H4 (cell line): ENCODE measurements at places on chromosomes 1 and 21. TPM values are rescaled to one million over a fixed set of nuclear protein-coding genes. Genes with fewer than 3 reads are reported as not detected.
A peak's percentile ranks its signal among the peaks of the same experiment; 100 is the strongest.

Gene IQCC
- 2.6 and 4.3 TPM in 2 replicates for total RNA-seq

DNA sequence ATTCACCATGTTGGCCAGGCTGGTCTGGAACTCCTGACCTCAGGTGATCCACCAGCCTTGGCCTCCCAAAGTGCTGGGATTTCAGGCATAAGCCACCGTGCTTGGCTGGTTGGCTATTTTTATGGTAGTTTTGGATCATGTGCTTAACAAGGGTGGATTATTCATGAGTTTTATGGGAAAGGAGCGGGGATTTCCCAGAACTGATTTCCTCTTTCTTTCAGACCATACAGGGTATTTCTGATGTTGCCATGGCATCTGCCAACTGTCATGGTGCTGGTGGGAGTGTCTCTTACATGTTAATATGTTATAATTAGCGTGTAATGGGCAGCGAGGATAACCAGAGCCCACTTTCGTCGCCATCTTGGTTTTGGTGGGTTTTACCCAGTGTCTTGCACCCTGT, 3.2 kb downstream of the TRPM2 start:
- DNase-seq, result no peak

- no peak for DNase-seq
Measured at GRCh38 chr1:174692313-174692712, 244.5 kb downstream of the GPR52 start.

DNA sequence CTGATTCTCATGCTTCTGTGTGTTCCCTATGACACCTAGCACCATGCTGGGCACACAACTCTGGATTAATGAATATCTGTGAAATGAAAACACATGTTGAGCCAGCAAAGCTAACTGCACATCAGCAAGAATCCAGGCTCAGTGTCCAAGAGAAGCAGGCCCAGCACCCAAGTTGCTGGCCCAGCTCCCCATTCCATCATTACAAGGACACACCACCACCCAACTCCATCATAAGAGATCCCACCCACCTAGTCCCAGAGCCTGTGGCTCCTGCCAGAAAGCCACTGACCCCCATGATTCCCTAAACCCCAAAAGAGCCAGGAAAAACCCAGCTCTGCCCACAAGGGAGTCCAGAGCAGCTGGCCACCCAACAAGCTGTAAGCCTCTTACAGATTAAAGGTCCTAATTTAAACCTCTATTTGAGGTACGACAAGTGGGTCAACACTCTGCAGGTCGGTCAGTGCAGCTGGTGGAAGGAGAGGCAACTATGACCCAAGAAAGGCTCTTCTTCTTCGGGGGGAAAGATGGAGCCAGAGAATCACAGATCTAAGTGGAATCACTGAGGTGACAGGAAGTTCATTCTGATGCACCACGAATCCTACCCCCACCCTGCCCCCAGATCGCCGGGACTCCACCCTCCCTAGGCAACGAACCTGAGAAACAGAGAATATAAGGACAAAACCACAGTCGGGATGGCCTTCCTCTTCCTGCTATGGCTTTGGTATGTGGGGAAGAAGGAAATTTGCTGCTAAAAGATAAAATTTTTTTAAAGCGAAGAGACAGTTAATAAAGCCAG, 58.2 kb downstream of the CD34 start:
- DNase-seq, result no peak

Gene PGBD5
- 0.74 and 1.5 TPM in 2 replicates for total RNA-seq

- DNase-seq, result no peak
Measured at GRCh38 chr1:9401080-9401453, 108.4 kb downstream of the SPSB1 start.

Gene OR14K1
- total RNA-seq, result not detected in 2 replicates

Gene GBP5
- total RNA-seq, result 0.25 TPM in 1 of 2 replicates, not detected in the other

Gene ESPN
- not detected in 2 replicates for total RNA-seq

DNA sequence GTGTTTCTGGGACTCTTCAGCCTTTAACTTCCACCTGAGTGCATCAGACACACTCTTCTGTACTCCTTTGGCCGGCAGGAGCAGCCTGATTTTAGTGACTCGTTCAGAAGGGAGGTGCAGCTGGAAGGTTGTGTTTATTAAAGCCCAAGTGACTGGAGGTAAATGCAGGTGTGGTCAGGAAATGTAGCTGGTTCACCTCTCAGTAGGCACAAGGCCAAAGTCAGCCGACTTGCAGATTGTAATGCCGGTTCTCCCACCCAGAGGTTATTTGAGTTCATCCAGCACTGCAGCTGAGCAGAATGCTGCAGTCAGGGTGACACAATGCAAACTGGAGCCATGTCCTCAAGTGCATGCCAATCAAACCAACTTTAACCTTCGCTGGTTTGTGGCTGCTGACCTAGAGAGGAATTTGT, 91.5 kb downstream of the SPATA46 start:
- peak; percentile 23 for DNase-seq

Gene PODN
- total RNA-seq, result 0.10 TPM in 1 of 2 replicates, not detected in the other

Gene RAD54L
- 13.9 and 14.4 TPM in 2 replicates for total RNA-seq

DNA sequence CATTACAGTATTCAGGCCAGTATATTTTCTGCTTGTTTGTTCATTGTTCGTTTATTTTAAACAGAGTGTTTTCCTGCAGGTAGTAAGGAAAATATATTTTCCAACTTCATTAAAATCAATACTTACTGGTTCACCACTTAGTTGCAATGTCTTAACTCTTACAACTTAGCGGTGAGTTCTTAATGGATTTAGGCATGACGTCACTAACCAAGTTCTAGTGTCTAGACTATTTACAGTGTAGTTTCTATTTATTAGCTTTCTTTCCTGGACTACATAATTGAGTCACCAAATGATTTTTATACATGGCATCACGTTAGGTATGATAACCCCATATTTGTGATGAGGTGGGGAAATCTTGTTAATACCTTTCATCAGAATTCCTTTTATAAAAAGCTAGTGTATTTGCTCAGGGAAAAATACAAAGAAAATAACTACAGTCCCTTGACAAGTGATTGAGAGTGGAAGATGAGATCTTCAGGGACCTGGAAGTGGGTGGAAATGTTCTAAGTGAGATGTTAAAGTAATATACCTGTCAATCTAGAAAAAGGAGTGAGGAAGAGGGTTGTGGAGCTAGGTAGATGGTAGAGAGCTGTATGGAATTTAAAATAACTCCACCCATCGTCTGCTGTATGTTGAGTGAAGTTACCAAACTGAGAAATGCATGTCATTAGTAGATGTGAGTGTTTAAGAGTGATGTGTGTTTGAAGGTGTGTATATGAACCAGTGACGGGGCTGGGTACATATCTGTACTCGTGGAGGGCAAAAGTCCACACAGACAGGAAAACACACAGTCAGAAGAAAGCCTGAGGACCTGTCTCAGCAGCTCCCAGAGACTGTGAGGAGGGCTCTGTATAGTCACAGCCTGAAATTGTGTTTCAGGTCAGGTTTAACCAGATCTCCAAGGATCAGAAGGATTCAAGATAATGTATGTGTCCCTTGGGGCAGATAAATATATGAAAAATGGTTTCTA, 197.6 kb upstream of the ADAMTS5 start:
- DNase-seq, result no peak

Gene FGR
- not detected in 2 replicates for total RNA-seq

DNA sequence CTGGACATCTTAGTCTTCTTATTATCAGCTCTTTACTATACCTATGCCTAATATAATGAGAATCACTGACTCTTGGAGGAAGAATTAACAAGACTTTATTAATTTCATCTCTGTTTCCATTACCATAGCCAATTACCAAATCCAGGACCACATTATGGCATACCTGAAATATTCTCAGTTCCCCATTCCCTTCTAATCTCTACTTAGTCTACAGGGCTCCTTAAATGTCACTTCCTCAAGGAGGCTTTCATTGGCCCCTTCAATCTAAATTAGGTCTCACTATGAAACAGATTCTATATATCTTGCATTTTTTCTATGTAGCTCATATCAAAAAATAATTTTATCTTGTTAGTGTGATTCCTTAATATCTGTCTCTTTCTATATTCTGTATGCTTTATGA, 371.2 kb downstream of the PTBP2 start:
- no peak for DNase-seq

DNA sequence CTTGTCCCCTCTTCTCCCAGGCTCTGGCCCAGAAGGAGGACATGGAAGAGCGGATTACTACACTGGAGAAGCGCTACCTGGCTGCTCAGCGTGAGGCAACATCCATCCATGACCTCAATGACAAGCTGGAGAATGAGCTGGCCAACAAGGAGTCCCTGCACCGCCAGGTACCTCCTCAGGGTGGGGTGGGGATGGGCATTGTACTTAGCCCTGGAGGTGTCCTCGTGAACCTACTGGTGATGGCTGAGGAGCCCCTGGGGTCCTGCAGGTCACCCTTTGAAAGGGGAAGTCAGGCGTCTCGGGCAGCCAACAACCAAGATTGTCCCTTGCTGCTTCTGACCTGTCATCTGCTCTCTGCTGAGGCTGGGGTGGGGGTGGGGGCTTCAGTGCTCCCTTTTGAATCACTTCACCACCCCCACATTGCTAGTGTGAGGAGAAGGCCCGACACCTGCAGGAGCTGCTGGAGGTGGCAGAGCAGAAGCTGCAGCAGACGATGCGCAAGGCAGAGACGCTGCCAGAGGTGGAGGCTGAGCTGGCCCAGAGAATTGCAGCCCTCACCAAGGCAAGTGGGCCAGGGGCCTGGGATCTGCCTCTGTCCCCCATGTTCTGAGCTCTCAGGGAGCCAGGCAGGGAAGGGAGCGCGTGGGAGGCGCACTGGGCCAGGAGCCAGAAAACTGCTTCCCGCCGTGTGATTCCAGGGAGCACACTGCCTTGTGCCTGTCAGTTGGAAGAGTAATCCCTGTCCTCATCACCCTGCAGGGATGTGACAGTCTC, 19.7 kb downstream of the PPFIA4 start:
- DNase-seq, result no peak

DNA sequence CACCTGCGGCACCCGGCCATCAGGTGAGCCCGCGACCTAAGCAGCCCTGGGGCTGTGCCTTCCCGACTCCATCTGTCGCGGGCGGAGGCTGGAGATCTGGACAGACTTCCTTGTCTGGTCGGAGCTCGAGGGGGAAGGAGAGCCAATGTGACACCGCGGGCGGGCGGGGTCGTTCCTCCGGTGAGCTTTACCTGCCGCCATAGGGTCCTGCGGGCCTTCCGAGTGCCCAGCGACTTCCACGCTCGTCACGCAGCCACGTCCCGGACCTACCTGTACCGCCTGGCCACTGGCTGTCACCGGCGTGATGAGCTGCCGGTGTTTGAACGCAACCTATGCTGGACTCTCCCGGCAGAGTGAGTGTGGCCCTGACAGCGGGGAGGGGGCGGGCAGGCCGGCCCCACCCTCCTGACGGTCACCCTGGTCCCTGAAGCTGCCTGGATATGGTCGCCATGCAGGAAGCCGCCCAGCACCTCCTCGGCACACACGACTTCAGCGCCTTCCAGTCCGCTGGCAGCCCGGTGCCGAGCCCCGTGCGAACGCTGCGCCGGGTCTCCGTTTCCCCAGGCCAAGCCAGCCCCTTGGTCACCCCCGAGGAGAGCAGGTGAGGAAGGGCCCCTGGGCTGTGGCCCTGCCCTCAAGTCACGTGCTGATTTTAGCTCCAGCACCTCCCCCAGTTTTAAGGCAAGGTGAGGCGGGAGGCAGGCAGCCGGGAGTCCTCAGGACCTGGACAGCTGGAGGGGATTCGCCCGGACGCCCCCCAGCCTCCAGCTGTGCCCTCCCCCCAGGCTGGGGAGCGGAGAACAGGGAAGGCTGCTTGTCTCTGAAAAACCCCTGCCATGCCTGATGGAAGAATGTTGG, 1.1 kb downstream of the PUSL1 start:
- DNase-seq, result no peak

DNA sequence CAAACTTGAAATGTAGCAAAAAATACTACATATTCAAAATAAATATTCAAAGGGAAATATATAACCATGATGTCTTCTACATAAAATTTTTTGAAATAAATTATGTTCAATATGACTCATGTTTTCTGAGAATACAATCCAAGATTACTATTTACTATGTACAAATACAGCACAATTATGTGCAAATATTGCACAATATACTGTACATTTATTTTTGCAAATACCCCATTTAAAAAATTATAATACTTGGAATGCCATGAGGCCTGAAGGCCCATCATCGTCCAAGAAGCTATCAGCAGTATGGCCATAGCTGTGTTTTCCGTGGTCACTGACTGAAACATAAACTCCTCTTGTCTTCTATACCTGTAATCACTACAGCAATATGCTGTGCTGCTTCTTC, 12.3 kb downstream of the CCDC181 start:
- no peak for DNase-seq

- DNase-seq, result no peak
Measured at GRCh38 chr1:228105270-228105995, 2.3 kb upstream of the C1orf35 start.

Gene CRTC2
- 6.5 and 7.0 TPM in 2 replicates for total RNA-seq

- DNase-seq, result no peak
Measured at GRCh38 chr1:37919277-37919676, 27.6 kb downstream of the INPP5B start.

Gene ALX3
- not detected in 2 replicates for total RNA-seq

Gene FAM167B
- total RNA-seq, result 0.56 TPM in 1 of 2 replicates, not detected in the other

DNA sequence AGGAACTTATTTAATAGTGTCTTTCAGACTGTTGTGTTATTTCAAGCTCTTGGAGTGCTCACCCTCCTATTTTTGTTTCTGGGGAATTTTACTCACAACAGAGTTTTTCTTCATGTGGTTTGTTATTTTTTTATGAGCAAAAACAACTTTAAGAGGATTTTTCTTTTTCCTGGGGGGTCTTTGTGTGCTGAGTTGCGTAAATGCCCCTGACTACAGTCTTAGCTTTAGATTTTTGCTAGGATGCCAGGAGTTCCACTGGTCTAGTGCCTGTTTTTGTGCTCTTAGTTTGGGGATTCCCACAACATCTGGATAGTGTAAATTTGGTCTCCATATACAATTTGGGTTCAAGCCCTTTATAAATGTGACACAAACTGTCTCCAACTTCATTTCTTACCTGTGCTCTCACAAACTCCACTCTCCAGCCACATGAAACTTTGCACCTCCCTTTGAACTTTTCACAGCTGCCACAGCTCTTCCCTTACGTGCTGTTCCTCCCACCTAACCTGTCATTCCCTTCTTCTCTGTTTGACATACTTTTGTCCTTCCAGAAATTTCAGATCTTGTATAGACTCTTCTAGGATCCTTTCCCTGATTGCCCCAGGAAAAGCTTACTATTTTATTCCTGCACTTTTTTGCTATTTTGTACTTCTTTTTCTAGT, 180.2 kb downstream of the CRB1 start:
- no peak for DNase-seq

DNA sequence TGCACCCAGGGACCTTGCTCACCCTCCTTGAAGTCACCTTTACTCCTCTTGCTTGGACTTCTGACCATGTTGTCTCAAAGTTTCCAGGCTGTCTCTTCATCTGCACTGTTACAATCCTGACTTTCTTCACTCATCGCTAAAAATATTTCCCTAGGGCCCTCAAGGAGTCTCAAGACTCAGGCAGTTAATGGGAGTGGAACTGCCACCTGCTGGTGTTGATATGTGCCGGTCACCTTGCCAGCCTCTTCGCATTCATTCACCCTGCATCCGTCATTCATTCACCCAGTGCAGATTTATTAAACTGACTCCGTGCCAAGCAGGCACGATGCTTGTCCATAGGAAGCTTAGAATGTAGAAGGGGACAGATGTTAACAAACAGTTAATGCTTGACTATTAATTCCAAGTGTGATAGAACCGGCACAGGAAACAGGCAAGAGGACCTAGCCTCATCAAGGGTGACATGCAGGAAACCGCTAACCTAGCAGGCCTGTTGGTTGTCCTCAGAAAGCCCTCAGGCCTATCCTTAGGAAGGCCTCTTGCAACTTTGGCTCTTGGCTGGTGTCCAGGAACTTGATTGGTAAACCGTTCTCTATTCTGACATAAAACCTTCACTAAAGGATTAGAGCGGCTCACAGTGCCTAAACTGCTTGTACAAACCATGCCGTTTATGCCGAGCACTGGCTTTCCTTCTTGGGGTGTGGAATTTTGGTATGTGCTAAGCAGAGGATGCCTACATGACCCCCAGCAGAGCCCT, 342.2 kb downstream of the CAMTA1 start:
- DNase-seq, result no peak

Gene NPPA
- not detected in 2 replicates for total RNA-seq
